Putamen (tissue), 1 donor: ENCODE measurements at places on chromosomes 16 and 17.

DNA sequence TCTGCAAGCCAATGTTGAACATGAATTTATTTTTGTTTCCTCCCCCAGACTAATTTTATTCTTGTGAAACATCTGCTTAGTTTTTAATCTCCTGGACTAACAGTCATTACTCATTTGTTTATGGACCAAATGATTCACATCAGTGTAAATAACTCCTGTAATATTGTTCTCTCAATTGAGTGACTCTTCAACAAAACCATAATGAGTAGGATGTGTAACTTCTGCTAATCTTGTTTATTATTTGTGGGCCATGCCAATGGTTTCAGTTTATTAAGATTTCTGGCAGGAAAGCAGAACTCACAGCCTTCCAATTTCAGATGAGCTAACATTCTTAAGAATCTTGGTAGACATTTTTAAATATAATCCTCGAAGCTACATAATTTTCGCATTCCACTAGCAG, 1216.3 kb upstream of the GOT2 start:
- no peak for DNase-seq

DNA sequence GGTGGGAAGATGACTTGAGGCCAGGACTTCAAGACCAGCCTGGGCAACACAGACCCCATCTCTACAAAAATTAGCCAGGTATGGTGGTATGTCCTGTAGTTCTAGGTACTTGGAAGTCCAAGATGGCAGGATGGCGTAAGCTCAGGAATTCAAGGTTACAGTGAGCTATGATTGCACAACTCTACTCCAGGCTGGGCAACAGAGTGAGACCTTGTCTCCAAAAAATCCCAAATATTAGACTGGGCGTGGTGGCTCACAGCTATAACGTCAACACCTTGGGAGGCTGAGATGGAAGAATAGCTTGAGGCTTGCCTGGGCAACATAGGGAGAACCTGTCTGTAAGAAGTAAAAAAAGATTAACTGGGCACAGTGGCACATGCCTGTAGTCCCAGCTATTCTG, 30.8 kb downstream of the SUZ12 start:
- DNase-seq, result no peak

- DNase-seq, result no peak
Measured at GRCh38 chr16:27636453-27637240, 86.7 kb downstream of the KATNIP start.

DNA sequence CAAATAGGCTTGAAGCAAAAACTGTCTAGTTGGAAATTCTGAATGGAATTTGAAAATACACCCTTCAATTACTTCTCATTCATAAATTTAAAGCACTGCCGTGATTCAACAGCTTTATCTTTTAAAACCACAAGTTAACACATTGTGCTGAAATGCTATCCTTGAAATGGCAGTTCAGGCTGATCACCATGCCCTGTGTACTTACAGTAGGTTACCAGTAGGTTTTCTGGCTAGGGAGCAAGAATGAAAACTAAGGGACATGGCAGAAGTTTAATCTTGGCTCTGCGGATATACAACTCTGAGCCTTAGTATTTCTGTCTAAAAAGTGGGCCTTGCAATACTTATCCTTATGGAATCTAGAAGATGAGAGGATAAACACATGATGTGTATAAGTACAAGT, 28.0 kb downstream of the NXPH3 start:
- DNase-seq, result no peak

- DNase-seq, result no peak
Measured at GRCh38 chr16:57013902-57014301, 24.5 kb downstream of the NLRC5 start.

- DNase-seq, result peak; percentile 64
Measured at GRCh38 chr17:40909351-40909750, 24.3 kb upstream of the KRT20 start.

- no peak for DNase-seq
Measured at GRCh38 chr16:83806036-83806435, 1.7 kb upstream of the HSBP1 start.

DNA sequence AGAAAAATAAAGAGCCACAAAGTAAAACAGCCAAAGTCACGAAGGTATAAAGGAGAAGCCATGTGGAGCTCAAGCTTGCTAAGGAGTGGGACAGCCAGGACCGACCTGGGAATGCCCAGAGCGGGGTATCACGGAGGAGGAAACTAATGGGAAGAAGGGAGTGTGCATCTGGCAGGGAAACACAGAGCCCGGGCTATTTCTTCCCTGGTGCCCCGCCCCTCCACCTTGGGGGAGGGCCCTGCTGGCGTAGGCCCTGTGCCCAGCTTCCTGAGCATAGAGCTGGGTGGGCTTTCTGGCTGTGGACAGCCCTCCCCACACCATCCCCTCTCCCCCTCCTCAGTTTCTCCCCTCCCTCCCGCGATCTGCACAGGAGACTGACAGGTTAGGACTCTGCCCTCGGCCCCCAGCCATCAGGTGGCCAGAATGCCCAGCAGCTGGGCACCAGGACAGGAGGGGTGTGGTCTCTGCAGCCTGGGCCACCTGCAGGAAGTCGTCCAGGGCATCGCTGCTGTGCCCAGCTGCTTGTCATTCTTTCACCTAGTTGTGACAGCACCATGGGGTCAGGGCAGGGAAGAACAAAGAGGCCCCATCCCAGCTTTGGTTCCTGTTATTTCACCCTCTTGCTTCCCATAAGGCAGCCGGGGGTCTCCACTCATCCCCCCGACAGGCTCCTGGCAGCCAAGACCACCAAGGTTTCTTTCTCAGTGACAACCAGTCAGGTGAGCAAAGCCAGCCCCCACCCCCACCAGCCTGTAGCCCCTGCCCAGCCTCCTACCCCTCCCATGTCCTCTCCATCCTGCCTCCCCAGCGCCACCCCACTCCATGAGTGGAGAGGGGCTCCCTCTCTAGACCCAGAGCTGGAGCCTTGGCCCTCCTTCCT, 7.1 kb upstream of the DCAF7 start:
- DNase-seq, result no peak

DNA sequence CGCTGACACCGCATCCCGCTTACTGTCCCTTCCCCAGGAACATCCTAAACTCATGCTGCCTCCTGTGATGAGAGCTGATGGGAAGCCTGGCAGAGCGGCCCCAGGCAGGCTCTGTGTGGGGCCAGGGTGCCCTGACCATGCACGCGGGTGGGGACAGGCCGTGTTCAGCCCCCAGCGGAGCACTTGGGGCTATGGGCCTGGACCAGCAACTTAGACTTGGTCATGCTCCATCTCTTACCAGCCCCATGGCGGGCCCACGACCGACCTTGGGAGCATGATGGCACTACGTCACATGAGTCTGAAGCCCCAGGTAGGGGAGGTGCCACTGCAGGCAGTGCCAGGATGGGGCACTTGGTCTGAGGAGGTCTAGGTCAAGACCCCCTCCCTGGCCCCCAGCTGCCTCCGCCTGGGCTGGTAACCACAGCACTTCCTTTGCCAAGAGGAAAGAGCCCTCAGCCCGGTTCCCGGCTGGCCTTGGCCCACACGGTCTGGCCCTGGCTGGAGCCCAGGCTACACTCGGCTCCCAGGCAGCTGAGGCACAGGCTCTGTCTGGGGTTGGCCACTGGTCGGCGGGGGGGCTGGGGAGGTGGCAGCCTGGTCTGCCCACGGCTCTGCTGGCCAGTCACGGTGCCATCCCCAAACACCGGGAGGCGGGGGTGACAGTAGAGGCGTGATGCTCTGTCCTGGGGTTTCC, 25.7 kb downstream of the BAHCC1 start:
- DNase-seq, result peak; percentile 86

- peak; percentile 77 for DNase-seq
Measured at GRCh38 chr16:1492923-1493745, at the start of gene TELO2. TSS of gene TELO2 (plus strand) at chr16:1493360. CDS start at chr16:1494282, 922 bp downstream.
